ENCODE measurements at places on chromosomes 16 and 17.

DNA sequence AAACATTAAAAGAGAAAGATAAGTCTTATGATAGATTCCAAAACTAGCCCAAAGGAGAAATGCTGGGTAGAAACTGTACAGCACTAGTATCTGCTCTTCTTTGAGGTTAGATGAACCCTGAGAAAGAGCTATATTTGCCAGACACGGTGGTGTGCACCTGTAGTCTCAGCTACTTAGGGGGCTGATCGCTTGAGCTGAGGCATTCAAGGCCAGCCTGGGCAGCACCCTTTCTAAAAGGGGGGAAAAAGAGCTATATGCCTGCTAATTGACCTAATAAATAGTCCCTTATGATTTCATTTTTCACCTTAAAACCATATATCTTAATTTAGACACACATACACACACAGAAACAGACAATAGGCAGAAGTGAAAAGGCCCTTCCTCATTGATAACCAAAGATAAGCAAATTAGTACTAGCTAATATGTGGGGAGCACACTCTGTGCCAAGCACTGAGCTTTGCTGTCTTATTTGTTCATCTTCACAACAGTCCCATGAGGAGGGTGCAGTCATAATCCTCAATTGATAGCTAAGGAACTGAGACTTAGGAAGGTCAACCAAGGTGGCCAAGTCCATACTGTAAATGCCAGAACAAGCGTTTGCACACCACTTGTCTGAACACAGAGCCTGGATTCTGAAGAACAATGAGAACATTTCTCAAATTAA lies 56.6 kb upstream of the NLK start:
- DNase-seq = no peak

DNA sequence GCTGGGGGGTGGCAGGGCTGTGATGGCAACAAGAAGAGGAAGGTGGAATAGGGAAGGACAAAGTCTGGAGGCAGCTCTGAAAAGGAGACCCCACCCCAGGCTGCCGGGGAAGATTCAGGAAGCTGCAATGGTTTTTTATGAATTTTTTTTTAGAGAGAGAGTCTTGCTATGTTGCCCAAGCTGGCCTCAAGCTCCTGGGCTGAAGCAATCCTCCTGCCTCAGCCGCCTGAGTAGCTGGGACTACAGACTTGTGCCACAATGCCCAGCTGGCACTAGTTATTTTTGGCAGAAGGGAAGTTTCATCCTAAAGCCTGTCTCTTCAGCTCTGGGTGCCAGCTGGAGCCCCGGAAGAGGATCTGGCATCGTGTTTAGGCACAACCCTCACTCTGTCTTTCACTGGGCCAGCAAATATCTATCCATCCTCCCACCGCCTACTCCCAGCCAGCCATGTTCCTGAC lies 1.3 kb upstream of the CES3 start:
- no peak for DNase-seq

- no peak for DNase-seq
Measured at GRCh38 chr17:19017804-19018599, 13.4 kb upstream of the FAM83G start.

GRCh38 chr16:65375651-65376050 lies 253.8 kb upstream of the CDH11 start:
- DNase-seq = no peak

DNA sequence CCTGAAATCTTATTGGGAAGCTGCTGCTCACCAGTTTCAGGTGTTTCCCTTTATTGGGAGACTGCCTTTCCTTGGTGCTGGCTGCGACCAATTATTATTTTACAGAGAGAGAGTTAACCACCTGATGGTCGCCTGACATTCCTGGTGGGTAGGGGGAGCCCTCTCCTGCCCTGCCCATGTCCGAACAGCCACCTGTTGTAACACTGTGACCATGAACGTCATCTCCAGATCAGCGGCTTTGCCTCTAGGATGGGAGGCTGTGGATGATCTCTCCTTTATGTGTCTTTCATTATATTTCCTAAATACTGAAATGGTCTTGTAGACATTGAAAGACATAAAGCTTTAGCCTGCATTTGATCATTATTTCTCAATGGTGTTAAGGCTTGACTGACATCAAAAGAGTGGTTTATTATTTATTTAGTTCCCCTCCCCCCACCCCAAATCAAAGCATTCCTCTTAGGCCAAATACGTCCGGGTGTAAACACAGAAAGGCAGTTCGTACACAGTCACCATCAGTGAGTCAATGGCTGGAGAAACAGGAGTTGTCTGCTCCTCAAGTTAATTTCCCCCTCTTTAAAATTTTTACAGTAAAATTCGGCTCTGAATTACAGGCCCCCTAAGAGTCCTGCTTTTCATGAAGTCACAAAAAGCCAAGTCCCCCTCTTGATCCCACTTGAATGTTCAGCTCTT lies 57.8 kb upstream of the CACNG5 start:
- no peak for DNase-seq

- no peak for DNase-seq
Measured at GRCh38 chr17:26792486-26792885, 501.4 kb upstream of the WSB1 start.

- DNase-seq = peak; percentile 30
Measured at GRCh38 chr17:40064971-40065768, 2.4 kb downstream of the THRA start.

DNA sequence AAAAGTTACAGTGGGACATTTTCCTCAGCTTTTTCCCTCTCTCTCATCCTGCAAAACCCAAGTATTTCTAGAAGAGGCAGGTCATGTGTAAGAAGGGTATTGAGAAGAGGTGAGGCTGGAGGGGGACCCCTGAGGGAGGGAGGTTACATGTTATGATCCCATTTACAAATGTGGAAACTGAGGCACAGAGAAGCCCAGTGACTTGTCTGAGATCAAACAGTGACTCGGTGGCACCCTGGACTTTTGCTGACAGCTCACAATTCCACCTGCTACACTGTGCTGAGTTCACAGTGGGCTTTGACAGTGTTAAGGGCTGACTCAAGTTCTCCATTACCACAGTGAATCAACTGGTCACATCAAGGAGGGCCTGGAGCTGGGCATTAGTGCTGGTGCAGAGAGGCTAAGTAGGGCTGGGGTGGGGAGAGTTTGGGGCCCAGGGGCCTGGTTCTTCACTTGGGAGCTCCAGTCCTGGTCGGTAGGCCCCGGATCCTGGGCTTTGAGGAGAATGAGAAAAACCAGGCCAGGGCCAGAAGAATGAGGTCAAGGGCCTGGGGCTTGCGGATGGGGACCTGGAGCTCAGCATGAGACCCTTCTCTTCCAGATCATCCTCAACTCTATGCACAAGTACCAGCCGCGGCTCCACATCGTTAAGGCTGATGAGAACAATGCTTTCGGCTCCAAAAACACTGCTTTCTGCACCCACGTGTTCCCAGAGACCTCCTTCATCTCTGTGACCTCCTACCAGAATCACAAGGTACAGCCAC lies 26.0 kb downstream of the TBX4 start:
- DNase-seq = no peak

- no peak for DNase-seq
Measured at GRCh38 chr16:740459-740763, 386 bp downstream of the CIAO3 start.

DNA sequence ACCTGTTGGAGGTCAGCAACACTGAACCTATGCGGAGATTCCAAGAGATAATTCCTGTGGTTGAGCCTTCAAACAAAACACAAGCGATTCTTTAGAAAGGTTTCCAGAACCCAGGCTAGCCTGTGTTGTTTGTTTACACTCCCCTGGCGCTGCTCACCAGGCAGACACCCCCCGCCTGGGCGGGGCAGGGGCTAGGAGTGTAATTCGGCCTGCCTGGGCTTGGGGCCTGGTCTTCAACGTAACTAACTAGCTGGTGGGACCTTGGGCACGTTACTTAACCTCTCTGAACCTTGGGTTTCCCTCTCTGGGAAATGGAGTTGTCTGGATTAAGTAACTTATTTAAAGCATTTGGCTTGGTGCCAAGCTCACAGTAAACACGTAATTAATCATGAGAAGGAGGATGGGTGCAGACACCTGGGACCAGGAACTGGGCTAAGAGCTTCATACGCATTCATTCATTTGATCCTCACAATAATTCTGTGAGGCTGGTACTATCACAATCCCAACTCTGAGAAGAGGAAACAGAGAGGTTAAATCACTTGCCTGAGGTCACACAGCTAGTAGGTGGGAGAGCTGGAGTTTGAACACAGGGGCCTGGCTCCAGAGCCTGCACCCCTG lies 7.6 kb upstream of the ARHGAP27 start:
- DNase-seq = no peak

GRCh38 chr16:60729051-60729450 lies 1307.2 kb downstream of the CDH8 start:
- DNase-seq = no peak

DNA sequence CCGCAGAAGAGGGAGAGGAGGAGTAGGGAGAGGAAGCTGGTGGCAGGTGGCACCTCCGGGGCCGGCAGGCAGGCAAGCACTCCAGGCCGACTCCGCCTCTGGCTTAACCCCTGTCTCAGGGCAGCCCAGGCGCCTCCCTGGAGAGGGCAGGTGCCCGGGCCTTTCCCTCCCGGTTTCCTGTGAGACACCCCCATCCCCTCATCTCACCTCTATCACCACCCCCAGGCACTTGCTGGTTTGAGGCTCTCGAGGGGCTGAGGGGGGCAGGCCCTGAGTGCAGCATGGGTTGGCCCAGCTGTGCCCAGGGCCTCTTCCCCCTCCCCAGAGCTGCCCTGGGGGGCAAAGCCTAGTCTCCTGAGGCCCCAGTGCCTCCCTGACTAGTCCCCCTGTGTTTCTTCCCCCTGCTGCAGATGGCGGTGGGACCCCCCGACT lies 6.0 kb downstream of the DOC2A start:
- no peak for DNase-seq

DNA sequence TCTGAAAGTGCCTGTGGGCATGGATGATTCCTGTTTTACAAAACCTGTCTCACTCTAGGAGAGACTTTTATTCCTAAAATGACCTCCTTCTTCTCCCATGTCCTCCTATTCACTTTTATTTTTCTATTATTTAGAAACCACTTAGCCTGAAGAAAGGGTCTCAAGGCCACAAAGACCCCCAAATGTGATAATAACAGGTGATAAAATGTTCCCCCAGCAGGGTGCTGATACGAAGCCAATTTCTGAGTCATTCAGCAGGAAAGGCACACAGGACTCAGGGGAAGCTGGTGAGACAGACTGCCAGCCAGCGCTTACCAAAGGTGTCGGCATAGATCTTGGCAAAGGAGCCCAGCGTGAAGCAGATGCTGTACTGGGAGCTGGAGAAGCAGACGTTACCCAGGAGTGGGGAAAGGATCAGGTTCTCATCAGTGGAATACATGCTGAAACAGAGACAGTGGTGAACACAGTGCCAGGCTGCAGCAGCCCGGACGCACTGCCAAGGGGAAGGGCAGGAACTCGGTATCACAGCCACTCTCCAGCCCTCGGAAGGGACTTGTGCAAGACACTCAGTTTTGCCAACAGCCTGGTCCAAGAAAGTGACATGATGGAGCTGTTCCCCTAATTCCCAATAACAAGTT lies 24.6 kb downstream of the HIGD1B start:
- DNase-seq = no peak

DNA sequence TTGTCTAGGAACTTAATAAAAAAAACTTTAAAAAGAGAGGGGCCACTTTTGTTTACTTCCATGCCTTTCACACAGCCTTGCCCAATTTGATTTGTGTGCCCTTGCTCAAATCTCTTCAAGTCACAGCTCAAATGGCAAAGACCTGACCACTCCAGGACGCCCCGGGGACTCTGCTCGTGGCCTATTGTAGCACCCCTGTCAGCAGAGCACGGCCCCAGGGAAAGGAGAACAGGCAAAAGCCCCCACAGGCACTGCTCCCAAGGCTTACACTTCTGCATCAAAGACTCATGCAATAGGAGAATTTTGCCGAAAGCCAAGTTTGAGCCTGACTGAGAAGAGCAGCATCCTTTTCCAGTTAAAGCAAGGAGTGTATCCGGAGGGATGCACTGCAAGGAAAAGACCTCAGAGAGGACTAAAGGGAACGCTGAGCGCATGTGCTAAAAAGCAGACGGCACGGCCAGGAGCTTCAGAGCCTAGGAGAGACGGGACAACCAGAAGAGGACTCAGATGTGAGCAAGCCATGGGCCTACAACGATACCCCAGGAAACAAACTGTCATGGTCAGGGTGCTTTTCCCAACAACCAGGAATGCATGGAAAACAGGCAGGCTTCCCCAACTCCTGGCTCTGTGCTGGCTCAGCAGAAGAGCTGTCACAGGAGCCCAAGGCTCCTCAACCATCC lies 8.2 kb downstream of the CREBBP start:
- DNase-seq = no peak

GRCh38 chr17:44749076-44749979 lies 9.5 kb upstream of the ADAM11 start:
- no peak for DNase-seq

DNA sequence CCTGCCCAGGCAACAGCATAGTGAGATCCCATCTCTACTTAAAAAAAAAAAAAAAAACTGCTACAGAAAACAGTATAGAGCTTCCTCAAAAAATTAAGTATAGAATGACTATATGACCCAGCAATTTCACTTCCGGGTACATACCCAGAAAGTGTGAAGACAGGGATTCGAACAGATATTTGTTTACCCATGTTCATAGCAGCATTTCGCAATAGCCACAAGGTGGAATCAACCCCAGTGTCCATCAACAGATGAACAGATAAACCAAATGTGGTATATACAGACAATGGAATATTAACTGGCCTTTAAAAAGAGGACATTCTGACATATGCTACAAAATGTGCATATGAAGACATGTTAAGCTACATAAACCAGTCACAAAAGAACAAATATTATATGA lies 95.5 kb downstream of the CHD9NB start:
- DNase-seq = no peak

GRCh38 chr17:1830288-1830687 lies 483 bp downstream of the RPA1 start:
- DNase-seq = peak; percentile 3

DNA sequence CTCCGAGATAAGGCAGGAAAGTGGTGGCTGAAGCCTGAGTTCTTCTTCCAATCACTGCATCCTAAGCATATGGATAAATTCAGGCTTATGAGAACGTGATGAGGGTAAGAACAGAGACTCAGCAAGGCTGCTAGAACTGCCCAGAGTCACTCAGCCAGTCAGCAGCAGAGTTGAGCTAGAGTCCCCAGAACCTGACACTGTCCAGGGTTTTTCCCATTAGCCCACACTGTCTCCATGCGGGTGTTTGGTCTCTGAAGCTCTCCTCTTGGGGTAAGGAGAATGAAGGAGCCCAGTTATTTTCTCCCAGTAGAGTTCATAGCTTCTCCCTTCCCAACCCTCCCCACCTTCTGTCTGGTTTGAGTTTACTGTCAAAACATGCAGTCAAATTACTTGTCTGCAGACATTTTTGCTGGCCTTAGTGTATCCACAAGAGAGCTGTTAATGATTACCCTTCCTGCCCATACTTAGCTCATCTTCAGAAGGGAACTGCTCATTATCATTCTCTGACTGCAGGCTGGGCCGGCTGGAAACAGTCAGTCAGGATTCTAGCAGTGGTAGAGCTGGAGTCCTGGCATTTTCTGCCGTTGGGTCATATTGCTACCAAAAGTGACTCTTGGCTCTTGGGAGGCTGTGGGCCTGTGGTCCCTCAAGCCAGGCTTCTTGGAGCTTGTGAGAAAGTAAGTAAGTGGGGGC lies 460.0 kb downstream of the HS3ST3B1 start:
- DNase-seq = no peak

- no peak for DNase-seq
Measured at GRCh38 chr17:51499897-51500296, 239.6 kb downstream of the UTP18 start.

- no peak for DNase-seq
Measured at GRCh38 chr16:74304164-74304834, 7.7 kb downstream of the PSMD7 start.

All from neural crest cell (in vitro differentiated cells).